ENCODE measurements at places on chromosomes 6 and 20.

- DNase-seq: no peak
Observed at GRCh38 chr6:4128072-4128471, 7.3 kb downstream of the ECI2 start.

DNA sequence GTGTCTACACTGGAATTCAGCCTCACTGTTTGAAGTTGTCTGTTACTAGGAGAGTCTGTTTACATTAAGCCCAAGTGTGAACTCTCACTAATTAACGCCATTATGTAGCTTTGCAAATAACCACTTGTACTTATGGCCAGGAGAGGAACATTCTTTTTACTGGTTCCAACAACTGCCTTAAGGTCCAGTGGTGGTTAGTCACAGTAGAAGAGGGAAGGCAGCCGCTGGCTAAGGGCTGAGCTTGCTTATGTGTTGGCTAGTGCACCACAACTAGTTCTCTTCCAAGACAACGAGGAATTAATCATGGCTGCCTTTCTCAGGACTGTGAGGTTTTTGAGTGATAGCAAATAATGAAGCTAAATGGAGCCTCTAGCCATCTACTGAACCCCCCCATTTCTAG is 14.9 kb upstream of the SLC22A23 start:
- DNase-seq: no peak

DNA sequence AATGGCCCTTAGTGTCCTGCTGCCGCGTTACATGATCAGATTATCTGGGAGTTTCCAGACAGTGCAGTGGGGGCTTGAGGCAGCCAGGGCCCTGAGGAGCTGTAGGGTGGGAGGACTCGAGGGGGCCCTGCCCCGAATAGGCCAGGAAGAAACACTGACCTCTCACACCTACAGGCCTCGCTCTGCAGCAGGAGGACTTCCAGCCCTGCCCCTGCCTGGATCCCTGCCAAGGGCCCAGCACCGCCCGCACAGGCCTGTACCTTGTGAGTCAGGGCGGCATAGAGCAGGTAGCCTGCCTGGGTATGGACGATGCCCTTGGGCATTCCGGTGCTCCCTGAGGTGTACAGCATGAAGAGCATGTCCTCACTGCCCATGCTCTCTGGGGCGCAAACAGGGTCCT is 30.1 kb upstream of the APMAP start:
- no peak for DNase-seq

DNA sequence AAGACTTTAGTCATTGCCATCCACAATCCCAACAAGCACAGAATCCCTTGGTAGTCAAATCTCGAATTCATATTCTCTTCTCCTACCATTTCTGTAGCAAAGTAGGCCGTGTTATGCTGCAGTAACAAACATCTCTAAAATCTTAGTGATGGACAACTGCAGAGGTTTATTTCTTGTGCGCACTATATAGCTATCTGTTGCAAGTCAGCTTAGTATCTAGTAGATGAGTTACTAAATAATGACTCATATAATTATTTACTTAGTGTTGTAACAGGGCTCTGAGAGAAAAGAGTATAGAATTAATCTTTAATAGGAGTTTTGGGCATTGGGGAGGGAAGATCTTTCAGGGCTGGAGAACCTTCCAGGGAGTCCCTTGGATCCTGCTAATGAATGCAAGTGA is 73.3 kb downstream of the CAP2 start:
- no peak for DNase-seq

DNA sequence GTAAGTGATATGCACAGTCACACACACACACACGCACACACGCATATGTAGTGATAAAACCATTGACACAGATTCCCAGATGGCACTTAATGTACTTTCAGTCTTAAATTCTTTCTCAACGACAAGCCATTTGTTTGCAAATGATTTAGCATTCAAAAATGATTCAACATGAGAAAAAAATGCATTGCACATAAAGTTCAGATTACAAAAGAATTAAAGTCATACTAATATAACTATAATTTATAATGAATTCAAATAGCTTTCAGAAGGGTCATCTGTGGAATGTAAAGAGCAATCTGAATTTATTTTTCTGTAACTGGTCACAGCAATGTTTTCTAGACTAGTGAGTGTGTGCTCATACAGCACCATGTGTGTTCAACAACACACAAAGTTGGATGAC is 521.6 kb upstream of the ZNF337 start:
- no peak for DNase-seq

DNA sequence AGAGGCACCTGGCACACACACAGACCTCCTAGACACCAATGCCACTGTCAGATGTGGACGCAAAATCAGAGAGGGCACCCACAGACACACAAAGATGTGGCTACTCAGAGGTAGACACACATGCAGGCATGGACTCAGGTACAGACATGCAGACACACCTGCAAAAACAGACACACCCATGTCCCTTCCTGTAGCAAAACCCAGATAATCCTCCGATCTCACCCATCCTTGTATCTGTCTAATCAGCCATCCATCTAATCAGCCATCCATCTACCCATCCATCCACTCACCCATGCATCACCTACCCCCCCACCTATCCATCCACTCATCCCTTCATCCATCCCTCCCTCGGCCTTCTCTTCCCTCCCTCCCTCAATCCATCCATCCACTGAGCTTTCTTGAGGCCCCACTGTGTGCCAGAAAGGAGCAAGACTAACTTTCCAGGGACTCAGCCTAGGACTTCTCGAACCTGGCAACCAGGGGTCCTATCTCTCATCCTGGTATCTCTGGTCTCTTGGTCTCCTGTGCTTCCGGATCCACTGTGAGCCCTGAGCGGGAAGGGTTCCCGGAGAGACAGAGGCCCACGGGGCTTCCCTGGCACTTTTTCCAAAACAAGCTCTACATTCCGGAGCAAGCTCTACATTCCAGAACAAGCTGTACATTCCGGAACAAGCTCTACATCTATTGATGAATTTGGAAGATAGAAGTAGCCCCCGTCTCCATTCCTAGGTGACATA is 1.1 kb upstream of the TGM2 start:
- no peak for DNase-seq

GRCh38 chr6:69880601-69881000 is 14.2 kb downstream of the COL19A1 start:
- DNase-seq: no peak

GRCh38 chr6:20814494-20814893 is 280.2 kb downstream of the CDKAL1 start:
- no peak for DNase-seq

GRCh38 chr6:52385074-52385473 is 23.1 kb downstream of the PAQR8 start:
- DNase-seq: no peak

DNA sequence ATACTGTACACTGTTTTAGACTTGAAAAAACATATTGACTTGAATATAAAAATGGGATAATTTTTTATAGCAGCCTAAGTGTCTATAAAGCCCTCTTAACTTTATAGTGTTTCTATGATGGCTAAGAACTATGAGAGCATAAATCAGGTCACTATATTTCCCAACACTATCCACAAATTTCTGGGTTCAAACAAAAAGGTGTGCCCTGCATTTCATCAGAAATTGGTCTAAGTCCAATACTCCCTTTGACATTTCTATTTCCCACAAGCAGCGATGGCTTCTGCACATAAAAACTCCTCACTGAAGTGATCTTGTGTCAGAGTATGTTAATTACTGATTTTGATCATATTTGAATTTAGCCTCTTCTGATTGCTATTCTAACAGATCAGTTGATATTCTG is 143.9 kb downstream of the WDR27 start:
- no peak for DNase-seq

DNA sequence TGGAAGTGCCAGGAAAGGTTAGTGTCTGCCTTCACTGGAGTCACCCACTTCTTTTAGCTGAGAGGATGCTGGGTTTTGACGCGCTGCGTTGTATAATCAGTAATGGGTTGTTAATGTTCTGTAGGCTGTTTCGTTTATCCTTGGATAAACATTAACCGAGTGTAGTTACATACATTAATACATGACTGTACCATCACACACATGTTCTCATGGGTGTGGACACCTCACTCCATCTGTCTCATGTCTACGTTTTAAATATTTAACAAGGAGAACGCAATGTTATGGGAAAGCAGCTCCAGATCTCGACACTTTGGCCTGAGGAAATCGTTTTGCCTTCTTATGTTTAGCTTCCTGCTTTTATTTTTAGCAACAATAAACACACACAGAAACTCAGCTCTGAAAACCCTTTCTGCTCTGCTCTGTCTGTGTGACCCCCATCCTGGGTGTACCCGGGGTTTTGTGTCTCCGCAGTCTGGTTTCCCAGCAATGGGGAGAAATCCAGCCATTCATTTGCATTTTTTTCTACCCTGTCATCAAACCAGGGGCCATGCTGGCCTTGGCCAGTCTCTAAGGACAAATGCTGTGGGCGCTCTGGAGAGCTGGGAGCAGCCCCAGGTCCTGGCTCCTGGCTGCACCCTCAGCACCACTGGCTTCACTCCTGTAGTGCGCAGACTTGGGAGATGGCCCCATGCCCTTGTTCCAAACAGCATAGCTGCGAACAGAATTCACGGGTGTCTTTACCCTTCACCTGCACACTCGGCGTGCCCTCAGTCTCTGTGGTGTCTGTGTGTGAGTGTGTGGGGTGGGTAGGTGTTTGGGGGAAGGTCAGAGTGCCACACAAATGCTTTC is 110.8 kb downstream of the ERMARD start:
- DNase-seq: no peak

DNA sequence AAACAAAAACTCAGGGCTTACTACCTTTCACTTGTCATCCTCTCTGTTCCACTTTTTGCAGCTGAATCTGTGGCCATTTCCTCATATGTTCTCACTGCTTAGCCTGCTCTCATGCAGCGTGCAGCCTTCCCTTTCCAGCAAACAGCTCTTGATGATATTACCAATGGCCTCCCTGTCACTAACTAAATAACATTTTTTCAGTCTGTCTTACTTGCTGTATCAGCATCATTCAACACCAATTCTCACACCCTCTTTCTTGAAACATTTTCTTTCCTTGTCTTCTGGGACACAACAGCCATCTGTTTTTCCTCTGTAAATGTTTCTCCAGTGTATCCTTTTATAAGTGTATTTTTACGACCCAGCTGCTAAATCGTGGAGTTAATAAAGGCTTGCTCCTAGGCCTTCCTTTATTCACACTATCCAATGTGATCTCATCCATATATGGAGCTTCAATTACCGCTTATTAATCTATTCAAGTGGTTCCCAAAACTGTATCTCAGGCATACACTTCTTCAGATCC is 523.6 kb upstream of the RNF217 start:
- no peak for DNase-seq

GRCh38 chr20:53608456-53609452 is 15.1 kb upstream of the ZNF217 start:
- peak; percentile 35 for DNase-seq

- DNase-seq: no peak
Observed at GRCh38 chr20:57834306-57835073, 124.7 kb upstream of the PMEPA1 start.

DNA sequence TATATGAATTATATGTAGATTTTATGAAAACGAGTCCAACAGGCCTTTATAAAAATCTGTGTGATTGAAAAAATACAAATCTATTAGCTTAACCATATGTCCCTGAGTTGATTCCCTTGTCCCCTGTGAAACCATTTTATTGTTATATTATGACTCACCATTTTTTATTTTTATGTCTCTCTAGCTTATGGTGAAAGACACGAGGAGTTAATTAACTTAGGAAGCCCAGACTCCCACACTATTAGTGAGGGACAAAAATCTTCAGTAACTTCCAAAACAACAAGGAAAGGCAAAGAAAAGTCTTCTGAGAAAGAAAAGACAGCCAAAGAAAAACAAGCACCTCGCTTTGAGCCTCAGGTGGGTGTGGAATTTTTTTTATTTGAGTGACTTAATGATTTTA is 183.1 kb downstream of the ADGB start:
- DNase-seq: no peak

DNA sequence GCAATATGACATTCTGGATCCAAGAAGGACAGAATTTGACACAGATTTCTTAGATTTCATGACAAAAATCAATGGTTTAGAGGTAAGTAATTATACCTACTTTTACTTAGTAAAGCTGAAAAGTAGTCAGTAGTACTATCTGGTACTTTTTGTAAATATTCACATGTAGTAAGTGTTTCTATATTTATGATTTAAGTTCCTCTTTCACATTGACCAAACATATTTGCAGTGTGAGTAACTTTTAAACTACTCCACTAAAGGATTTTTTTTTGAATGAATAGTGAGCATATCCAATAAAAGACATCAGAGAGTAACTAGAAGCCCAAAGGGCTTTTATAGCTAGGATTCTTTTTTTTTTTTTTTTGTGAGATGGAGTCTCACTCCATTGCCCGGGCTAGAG is 60.8 kb downstream of the DNAH8 start:
- DNase-seq: no peak

GRCh38 chr20:47725248-47725973 is 59.9 kb downstream of the SULF2 start:
- DNase-seq: peak; percentile 86

- DNase-seq: no peak
Observed at GRCh38 chr20:58650181-58650775, 805 bp upstream of the STX16 start.

DNA sequence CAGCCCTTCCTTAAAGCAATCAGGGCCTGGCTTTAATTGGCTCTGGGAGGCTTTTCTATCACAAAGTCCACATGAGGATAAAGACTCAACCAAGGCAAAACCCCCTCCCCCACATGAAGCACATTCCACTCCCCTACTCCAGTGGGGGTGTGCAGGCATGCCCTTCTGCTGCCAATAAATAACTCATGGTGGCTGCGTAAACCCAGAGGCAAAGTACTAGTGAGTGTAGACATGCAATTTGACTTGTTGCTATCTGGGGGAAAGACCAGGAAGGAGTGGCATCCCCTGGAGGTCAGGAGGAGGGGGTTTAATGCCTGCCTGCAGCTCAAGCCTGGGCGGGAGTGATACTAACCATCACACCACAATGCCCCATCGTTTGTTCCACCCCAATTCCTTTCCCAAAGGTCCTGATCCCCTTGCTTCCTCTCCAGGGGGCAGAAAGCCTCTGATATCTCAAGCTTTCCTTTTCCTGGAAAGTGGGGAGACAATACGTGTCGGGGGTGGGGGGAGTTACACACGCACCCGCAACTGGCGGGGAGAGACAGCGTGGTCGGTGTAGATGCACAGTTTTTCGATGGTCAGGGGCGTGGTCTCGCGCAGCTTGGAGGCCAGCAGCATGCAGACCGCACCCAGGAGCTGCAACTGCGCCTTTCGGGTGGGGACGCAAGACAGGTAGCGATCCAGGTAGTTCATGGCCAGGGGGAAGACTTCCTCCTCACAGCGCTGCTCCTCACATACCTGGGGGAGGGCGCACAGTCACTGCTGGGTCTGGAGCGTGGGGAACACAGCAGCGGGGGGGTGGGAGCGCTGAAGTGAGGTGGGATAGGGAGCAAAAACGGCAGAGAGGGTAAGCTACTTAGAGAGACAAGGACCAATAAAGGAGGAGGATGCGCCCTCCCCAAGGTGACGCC is 1.5 kb downstream of the CCND3 start:
- no peak for DNase-seq
